ENCODE measurements at places on chromosomes 5 and 9.

GRCh38 chr5:137649228-137649935, 86.5 kb downstream of the KLHL3 start:
- DNase-seq, result peak; percentile 79

GRCh38 chr9:69834591-69835184, 14.1 kb downstream of the CFAP95 start:
- DNase-seq, result no peak

- no peak for DNase-seq
Measured at GRCh38 chr5:8157320-8157822, 288.4 kb downstream of the MTRR start.

DNA sequence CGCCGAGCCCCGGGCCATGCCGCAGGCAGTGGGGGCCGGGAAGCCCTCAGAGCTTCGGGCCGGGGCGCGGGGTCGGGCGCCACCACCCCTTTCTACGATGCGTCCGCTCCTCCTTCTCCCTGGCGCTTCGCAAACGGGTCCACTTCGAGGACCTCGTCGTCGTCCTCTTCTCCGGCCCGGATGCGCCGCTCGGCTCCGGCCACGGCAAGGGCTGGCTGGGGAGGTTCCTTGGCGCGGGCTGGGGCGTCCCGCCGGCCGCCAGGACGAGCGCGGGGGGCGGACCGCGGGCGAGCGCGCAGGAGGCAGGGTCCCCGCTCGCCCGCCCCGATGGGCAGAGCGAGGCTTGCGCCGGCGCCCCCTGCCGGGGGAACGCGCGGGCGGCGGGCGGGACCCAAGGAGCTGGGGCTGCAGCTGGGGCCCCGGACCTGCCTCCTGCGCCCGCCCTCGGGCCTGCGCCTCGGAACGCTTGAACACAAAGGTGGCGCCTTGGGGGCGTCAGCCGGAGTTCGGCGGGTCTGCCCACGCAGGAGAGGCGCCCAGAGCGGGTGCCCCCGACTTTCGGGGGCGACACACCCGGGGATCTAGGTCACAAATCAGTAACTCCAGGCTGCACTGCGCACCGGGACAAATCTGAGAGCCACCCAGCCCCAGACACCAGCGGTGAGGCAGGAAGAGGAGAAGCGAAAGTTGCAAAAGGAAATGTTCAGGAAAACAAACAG, at the start of gene ROR2:
Gene ROR2, minus strand, starts transcription at position 283 of the 719 bp plus-strand sequence.
- peak; percentile 70 for DNase-seq

- DNase-seq, result no peak
Measured at GRCh38 chr9:77475641-77476473, 172.3 kb downstream of the GNA14 start.

DNA sequence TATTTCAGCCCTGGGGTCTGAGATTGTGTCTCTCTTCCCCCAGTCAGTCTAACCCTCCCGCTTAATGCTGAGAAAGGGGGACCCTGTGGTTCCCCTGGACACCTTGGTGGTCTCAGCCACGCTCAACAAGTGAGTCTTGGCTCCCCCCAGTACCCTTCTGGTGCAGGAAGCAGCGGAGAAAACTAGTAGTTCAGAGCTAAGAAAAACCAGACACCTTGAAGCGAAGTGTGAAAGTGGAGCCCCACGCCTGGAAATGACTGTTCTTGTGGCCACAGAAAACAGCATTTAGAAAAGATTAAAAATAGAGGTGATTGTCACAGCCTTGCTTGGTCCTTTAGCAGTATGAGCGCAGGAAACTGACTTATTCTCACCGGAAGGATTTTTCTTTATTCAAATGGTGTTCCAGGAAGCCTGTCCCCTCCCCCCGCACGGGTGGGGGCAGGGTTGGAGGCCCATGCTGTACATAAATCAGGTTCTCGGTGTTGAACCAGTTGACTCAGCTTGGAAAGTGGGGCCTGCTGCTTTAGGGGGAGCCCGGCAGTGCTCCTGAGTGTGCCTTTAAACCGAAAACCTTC, 8.1 kb downstream of the ARPC5L start:
- DNase-seq, result peak; percentile 41

Measured in fibroblast of lung (primary cell).